CD14-positive monocyte (primary cell): ENCODE measurements at places on chromosomes 16 and 17. TPM values are rescaled to one million over a fixed set of nuclear protein-coding genes. Genes with fewer than 3 reads are reported as not detected.

DNA sequence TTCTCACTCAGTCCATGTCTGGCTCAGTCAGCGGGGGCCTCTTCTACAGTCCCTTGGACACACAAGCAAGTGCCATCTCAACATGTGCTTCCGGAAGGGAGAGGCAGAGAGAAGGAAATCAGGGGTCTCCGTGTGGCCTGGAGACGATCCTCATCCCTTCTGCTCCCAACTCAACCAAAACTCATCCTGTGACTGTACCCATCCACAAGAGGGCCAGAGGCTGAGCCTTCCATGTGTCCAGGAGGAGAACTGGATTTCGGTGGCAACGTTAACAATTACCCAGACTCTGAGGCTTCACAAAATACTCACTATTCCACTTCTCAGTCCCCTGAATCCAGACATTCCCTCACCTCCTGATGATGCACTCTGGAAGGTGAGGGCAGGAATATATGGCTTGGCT lies 7.8 kb upstream of the ALOX12B start:
- DNase-seq: no peak

DNA sequence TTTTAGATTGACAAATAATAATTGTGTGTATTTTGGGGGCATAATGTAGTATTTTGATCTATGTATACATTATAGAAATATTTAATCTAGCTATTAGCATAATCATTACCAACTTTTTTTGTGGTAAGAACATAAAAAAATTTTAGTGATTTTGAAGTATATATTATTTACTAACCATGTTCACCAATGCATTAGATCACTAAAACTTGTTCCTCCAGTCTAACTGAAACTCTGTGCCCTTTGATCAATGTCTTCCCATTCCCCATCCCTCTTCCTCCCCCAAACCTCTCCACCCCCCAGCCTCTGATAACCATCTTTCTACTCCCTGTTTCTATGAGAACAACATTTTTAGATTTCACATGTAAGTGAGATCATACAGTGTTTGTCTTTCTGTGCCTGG lies 8.5 kb downstream of the EFCAB13 start:
- no peak for DNase-seq

The TBC1D3E gene
- not detected for polyA plus RNA-seq

The OTOP3 gene
- not detected in 2 replicates for polyA plus RNA-seq

DNA sequence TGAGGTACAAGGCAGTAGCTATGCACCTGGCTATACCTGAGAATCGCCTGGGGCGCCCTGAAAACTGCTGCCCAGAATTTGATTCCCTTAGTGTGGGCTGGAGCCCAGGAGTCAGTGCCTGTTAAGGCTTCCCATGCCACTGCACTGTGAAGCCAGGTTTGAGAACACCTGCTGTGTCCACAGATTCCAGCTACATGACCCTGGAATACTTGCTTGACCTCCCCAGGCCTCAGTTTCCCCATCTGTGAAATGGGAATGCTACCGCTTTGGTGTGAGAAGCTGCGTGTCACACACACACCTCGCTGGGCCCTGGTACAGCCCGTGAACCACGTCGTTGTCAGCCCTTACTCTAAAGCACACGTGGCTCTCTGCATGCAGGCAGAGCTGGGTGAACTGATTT lies 271.0 kb downstream of the C16orf95 start:
- no peak for DNase-seq

GRCh38 chr16:77700846-77701245 lies 21.5 kb upstream of the NUDT7 start:
- no peak for DNase-seq

The ZSCAN32 gene
- 4.3 and 7.2 TPM in 2 replicates for polyA plus RNA-seq

GRCh38 chr16:10386517-10387100 lies 748 bp downstream of the ATF7IP2 start:
- DNase-seq: no peak

GRCh38 chr17:4833941-4834680 lies 971 bp downstream of the MINK1 start:
- DNase-seq: peak; percentile 21

- DNase-seq: peak; percentile 51
Measured at GRCh38 chr17:78771758-78772382, 10.2 kb downstream of the CYTH1 start.

DNA sequence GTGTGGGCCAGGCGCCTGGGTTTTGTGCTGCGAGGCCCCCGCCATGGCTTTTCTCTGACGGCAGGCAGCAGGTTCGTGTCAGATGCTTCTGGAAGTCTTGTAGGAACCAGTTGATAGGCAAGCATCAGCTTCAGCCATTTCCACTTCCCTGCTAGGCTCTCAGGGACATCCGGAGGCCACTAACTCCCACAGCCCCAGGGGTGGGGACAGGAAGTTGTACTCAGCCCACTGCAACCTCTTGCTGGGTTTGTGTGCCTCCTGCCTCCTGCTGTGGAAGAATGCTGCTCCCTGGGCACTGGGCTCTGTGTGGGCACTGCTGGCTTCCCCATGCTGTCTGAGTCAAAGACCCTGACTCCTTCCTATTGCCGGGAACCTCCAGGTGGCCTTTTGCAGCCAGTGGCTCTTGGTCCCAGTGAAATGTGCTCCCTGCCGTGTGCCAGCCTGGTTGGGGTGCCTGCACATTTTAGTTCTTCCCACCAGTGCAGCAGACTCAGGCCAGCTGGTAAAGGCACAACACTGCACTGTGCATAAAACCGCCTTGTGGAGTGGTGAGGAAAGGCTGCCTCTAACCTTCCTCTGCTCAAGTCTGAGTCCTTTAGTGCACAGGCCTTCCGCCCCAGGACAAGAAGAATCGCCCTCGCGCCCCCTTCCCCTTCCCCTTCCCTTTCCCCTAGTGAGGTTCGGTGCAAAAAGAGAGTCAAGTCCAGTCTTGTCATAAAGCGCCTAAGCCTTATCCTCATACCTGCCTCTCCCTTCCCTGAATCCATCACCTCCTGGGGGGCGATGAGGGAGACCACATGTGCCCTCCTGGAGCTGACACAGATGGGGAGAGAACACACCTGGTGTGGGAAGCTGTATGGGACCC lies 16.6 kb downstream of the LDHD start:
- peak; percentile 52 for DNase-seq

DNA sequence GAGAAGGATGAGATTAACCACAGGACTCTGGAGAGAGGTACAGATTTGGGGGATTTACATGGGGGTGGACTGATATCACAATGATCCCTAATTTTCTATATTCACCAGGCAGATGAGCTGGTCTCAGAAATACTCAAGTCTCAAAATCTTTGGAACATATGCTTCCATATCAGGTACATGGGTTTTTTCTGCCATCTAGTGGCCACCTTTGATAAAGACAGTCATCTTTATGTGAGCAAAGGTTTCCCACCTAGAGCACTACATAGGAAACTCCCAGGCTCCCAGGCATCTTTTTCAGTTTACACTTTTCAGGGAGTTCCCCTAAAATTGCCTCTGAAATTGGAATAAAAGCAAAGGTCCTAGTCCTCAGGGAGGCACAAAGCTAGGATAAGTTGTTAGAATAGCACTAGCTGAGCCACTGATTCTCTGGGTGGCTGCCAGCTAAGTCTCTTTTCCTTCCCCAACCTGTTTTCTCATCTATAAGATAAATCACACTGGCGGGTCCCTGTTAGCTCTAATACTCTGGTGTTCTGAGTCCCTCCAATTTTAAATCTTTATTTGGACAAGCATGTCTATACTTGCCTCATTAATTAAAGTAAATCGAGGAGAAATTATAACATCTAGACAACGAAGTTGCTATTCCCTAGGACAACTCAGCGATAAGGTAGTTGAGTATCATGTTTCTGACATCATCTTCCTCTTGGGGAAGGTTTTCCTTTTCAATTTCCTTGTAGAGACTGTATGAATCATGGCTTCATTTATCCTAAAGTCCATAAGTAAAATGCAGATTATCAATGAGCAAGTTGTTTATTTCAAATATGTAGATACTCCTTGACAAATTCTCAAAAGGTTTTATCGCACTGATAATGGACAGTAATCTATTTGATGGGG lies 19.0 kb upstream of the MON1B start:
- DNase-seq: peak; percentile 41

DNA sequence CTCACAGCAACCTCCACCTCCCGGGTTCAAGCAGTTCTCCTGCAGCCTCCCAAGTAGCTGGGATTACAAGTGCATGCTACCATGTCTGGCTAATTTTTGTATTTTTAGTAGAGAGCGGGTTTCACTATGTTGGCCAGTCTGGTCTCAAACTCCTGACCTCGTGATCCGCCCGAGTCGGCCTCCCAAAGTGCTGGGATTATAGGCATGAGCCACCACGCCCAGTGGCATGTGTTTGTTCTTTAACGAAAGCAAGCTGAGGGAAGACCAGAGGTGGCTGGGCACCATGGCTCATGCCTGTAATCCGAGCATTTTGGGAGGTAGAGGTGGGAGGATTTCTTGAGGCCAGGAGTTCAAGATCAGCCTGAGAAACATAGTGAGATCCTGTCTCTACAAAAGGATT lies 18.1 kb downstream of the TNFRSF13B start:
- DNase-seq: no peak

The MYH13 gene
- not detected for polyA plus RNA-seq

GRCh38 chr16:28196387-28196987 lies 15.3 kb downstream of the XPO6 start:
- DNase-seq: no peak

- DNase-seq: peak; percentile 20
Measured at GRCh38 chr17:63741143-63741407, 524 bp downstream of the STRADA start.

The CLDN6 gene
- polyA plus RNA-seq: not detected in 2 replicates

The SHBG gene
- 0.43 TPM for polyA plus RNA-seq

DNA sequence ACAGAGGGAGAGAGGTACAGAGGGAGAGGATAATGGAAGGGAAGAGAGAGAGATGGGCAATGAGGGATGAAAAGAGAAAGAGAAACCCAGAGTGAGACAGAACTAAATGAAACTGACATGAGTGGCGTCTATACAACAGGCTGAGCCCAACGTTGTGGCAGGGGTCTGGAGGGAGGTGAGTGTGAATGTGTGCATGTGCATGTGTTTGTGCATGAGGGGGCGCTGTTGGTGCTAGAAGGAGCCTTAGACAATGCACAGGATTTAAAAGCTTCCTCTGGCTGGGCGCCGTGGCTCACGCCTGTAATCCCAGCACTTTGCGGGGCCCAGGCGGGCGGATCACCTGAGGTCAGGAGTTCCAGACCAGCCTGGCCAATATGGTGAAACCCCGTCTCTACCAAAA lies 454.8 kb upstream of the CDH11 start:
- no peak for DNase-seq

The NPW gene
- not detected in 2 replicates for polyA plus RNA-seq

The LLGL2 gene
- 7.5 TPM for polyA plus RNA-seq
